NCI-H460 (cell line): ENCODE measurements at places on chromosomes 16 and 17. TPM values are rescaled to one million over a fixed set of nuclear protein-coding genes. Genes with fewer than 3 reads are reported as not detected.

Gene SEPTIN12
- not detected in 2 replicates for total RNA-seq

Gene SLFN14
- not detected in 2 replicates for total RNA-seq

Gene KRT27
- total RNA-seq, result not detected in 2 replicates

Gene ANKRD40CL
- total RNA-seq, result not detected in 2 replicates

Gene KCNH6
- not detected in 2 replicates for total RNA-seq

Gene CNGB1
- total RNA-seq, result not detected in 2 replicates

Gene ENPP7
- total RNA-seq, result not detected in 2 replicates

Gene CASKIN1
- 0.50 and 1.5 TPM in 2 replicates for total RNA-seq

Gene NOXO1
- 0.84 TPM in 1 of 2 replicates, not detected in the other for total RNA-seq

Gene NHERF2
- total RNA-seq, result 11.1 and 13.3 TPM in 2 replicates

DNA sequence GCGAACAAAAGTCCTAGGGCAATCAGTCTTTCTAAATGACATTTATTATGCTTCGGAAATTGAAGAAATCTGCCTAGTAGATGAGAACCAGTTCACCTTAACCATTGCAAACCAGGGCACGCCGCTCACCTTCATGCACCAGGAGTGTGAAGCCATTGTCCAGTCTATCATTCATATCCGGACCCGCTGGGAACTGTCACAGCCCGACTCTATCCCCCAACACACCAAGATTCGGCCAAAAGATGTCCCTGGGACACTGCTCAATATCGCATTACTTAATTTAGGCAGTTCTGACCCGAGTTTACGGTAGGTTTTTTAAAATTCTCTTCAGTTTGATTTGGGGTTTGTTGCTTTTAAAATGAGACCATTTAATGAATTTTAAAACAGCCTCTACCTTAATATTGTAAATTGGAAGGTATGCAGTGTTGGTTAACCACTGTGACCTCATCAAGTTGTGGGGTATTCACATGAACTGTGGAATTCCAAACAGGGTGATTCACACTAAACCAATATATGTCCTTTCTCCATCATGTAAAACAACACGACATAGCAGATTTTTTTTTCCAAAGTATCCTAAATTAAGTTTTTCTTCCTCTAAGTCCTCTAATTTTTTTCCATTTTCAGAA lies 6.2 kb upstream of the EVI2A start:
- no peak for DNase-seq

GRCh38 chr17:62923258-62924150 lies 42.5 kb upstream of the TANC2 start:
- no peak for DNase-seq

DNA sequence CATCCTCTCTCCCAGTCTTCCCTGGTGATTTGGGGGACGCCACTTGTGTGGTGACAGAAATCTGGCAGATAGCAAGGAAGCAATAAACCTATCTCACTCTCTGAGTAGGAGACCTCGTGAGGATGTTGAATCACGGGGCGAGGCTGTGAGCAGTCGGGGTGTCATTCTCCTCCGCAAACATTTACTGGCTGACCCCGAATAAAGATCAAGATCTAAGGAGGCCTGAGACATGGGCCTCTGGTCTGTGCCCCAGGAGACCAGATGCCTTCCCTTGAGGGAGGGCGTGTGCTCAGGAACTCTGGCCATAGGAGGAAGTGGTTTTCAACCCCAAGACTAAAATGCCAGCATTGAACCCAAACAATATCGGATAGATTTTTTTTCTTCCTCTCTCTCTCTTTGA lies 53.1 kb downstream of the FOXL1 start:
- DNase-seq, result no peak

- no peak for DNase-seq
Observed at GRCh38 chr16:27387724-27388123, 14.2 kb upstream of the IL21R start.

DNA sequence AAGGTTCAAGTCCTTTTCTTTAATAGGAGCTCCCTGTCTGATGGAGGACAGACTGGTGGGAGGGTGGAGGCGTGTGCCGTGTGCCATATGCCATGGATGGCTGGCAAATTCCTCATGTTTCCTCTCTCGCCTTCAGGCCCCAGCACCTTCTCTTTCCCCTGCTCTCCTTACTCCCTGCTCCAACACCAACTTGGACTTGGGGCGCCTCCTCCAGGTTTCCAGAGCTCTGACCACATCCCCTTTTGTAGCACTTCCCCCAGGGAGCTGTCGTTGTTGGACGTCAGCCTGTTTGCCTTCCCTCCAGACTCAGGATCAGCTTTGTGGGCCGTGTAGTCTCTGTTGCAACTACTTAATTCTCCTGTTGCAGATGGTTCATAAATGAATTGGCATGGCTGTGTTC lies 30.7 kb downstream of the TMC7 start:
- peak; percentile 20 for DNase-seq

DNA sequence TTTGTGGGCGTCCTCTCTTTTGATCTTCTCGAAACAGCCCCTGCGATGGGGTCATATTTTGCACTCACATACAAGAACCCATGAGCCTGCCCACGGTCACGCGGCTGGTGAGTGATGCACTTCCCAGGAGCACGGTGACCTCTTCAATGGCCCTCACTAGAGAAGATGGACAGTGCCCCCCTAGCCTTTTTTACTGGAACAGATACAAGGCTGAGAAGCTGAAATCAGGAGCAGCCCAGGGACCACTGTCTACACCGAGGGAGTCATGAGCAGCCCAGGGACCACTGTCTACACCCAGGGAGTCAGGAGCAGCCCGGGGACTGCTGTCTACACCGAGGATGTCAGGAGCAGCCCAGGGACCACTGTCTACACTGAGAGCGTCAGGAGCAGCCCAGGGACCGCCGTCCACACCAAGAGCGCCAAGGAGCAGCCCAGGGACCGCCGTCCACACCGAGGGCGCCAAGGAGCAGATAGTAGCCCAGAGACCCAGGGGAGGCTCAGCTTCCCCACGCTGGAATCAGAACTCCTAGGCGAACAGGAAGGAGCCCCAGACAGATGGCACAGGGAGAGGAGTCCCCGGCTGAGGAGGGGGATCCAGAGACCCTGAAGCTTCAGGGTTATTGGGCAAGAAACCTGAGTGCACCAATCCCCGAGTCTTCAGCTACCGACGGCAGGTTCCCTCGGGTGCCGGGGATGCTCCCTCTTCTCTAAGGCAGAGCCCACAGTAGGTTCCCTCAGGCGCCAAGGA lies 23.7 kb downstream of the ACSF3 start:
- no peak for DNase-seq

GRCh38 chr16:22728167-22728836 lies 85.7 kb upstream of the HS3ST2 start:
- DNase-seq, result no peak

DNA sequence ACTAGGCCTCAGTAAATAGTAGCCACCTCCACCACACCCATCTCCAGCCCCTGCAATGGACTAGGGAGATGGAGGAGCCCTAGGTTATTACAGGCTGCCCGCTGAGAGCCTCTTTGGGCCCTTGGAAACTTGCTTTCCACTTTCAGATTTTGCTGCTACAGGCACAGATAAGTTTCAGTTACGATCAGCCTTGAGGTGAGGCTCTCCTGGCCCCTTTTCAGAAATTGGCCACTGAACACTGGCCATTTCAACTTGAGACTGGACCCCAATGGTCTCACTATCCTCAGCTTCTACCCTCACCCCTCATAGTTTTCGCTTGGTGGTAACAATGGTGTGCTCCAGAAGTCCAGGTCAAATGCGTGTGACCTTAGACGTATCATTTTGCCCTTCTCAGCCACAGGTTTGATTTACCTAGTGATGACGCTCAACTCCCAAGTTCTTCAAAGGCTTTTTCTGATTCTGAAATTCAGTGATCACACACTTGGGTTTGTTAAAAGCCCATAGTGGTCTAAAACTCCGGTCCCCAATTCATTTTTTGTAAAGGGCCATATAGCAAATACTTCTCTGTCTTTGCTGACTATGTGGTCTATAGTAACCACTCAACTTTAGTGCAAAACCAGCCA lies 1.0 kb downstream of the PMM2 start:
- no peak for DNase-seq

DNA sequence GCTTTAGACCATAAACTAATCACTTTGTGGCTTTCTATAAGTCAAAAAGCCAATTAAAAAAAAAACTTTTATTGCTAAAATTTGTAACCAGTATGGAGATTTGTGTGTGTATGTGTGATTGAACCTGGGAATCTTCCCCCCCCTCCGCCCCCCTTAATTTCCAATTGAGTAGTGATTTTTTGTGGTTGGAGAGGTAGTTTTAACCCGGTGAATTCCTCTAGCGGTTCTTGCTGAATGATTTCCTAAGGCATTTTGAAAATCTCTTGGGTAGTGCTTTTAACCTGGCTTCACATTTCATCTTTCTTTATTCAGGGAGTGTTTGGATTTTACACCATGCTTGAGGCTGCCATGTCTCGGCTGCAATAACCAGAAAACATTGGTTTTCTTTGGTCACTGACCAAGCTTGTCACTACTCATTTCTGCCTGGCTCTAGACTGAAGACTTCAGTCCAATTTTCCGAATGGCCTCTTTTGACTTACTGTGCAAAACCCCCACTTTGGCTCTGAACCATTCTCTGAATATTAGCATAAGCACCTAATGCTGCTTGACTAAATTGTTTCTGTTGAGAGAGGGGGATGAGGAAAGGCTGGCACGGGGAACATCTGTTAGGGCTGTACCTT lies 35.6 kb downstream of the PRKCA start:
- no peak for DNase-seq

GRCh38 chr17:6910987-6911603 lies 79.6 kb upstream of the TEKT1 start:
- DNase-seq, result peak; percentile 39

DNA sequence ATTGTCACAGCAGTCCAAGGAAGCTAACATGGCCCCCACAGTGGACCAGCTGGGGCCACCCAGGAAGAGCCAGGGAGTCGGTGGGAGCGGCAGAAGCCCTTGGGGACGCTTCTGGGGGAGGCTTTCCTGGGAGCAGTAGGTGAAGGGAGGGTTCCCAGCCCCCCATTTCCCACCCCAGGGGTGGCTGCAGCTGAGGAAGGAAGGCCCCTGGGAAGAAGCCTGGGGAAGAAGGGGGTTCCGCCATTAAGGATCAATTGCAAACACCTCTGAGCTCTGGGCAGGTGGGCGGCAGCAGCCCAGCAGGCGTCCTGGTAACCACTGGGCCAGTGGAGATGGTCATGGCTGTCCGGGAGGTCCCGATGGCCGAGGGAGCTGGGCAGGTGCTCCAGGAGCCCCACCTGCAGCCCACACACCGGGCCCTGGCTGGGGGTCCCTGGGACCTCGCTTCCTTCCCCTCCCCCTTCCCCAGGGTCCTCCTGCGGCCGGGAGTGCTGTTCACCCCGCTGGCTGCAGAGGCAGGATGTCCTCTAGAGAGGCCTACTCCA lies 592 bp upstream of the PERCC1 start:
- no peak for DNase-seq

- DNase-seq, result no peak
Observed at GRCh38 chr16:5056352-5056751, 9.4 kb downstream of the C16orf89 start.

GRCh38 chr17:3890082-3890877 lies 2.6 kb downstream of the CAMKK1 start:
- peak; percentile 91 for DNase-seq

- no peak for DNase-seq
Observed at GRCh38 chr16:5379954-5380353, 282.4 kb upstream of the EEF2KMT start.

DNA sequence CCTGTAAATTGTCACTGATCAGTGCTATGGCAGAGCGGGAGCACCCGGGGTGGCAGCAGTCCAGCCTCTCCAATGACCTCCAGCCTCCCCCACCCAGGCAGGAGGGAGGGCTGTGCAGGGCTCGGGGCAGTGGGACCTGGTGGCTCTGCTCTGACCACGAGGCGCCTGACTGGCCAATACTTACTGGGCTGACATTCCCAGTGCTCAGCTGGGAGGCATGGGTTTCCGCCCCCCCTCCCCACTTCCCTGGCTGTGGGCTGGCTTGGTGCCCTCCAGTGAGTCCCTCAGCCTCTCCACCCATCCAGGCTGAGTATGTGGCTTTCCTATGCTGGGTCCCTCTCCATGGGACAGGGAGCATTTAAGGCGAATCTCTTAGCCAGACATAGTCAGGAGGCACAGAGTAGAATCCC lies 2.7 kb downstream of the SOCS3 start:
- DNase-seq, result peak; percentile 67

- DNase-seq, result no peak
Observed at GRCh38 chr17:3804503-3804931, 3.5 kb upstream of the ITGAE start.

DNA sequence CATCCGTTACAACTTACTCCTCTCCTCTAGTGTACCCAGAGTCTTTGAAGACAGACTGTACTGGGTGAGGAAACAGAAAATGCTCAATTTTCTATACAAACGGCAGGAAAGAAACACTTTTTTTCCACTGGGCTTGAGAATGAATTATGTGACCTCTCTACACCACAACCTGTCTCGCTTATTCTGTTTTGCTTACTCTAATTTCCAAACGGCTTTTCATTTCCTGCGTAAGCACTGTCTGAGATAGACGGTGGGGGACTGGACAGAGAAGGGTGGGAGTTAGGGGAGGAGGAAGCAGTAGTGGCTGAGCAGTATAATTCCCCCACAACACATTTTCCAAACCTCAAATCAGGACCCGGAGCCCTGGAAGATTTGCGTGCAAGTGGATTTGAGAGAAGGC lies 191.4 kb upstream of the SDK2 start:
- DNase-seq, result no peak

DNA sequence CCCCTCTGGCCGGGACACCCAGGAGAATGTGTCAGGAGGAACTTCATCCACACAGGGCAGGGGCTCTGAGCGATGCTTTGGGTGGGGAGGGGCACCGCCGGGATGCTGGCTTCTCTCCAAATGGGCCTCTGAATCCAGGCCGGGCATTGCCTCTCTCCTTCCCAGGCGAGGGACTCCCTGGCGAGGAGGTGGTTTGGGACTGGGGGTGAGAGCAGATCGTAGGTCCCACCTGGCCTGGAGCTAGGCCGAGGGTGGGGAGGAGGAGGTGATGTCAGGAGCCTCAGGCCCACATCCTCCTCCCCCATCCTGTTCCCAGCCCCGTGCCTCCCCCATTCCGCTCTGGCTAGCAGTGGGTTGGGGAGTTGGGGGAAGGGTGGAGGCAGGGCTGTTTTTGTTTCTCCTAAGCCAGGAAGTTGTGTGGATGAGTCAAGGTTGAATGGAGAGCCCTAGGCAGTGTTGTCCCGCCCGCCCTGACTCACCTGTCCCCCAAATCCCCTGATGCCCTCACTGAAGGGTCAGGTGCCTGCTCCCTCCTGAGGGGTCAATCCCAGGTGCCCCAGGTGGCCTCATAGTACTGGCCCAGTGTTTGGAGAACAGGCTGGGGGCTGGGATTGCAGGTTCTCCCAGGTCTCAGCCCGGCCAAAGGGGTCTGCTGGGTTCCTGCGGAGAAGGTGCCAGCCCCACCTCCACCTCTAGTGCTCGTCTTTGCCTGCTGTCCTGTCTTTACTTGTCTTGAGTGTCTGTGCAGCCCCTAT lies 2.8 kb downstream of the GRB7 start:
- DNase-seq, result no peak

GRCh38 chr17:8734876-8735275 lies 9.8 kb downstream of the CCDC42 start:
- no peak for DNase-seq

GRCh38 chr17:64166876-64167275 lies 36.9 kb upstream of the ERN1 start:
- no peak for DNase-seq

DNA sequence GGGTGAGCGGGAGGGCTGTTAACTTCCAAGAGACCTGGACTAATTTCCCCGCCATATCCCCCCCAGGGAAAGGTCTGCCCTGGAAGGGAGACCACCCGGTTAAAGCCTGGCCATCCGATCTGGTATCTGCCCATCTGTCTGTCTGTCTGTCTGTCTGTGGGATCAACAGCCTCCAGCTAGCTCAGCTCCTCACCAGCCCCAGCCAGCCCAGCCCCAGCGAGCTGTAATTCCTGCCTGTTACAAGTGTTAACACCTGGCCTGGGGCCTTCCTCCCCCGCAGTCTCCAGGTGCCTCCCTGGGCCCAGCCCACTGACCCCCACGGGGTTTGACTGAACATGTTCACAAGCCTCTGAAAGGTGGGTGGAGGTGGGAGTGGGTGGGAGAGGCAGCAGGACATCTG lies 4.0 kb downstream of the WNT3 start:
- no peak for DNase-seq
